ENCODE measurements at places on chromosomes 3 and 15. TPM values are rescaled to one million over a fixed set of nuclear protein-coding genes. Genes with fewer than 3 reads are reported as not detected.

CPNE9 gene
- total RNA-seq, result not detected

CAND2 gene
- total RNA-seq, result 15.3 TPM

DNA sequence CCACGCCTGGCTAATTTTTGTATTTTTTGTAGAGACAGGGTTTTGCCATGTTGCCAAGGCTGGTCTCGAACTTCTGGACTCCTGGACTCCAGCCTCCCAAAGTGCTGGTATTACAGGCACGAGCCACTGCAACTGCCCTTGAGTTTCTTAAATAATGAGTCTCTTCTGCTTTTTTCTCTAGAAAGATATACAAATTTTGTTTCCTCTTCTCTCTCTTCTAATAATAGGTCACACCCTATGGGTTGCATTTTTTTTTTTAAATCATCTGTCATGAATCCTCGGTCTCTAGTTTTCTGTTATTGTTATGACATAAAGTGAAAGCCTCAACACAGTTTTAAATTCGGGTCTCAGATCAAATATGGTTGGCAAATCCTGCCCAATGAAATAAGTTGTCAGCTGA, 111.2 kb downstream of the IL12A start:
- no peak for DNase-seq

GRCh38 chr3:56997675-56998074, 62.8 kb upstream of the SPATA12 start:
- no peak for DNase-seq
